ENCODE measurements at places on chromosomes 16 and 17.
A peak's percentile ranks its signal among the peaks of the same experiment; 100 is the strongest.

GRCh38 chr17:75417054-75417580, 11.6 kb upstream of the GRB2 start:
- no peak for DNase-seq

DNA sequence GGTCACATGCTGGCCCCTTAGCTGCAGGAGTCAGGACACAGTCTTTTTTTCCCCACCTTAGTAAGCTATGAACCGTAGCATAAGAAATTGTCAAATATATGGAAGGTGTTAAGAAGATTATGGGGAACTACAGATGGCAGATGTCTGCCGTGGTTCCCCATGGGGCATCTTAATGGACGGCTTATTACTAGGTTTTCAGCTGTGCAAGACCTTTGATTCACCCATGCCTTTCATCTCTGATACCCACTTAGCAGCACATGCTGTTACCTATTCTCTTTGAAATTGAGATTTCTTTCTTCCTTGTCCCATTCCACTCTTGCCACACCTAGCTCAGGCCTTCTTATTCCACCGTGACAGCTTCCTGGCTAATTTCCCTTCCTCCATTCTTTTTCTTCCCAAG, 70.7 kb downstream of the RPTOR start:
- no peak for DNase-seq

- DNase-seq, result no peak
Observed at GRCh38 chr17:62712171-62712581, 84.7 kb downstream of the MRC2 start.

DNA sequence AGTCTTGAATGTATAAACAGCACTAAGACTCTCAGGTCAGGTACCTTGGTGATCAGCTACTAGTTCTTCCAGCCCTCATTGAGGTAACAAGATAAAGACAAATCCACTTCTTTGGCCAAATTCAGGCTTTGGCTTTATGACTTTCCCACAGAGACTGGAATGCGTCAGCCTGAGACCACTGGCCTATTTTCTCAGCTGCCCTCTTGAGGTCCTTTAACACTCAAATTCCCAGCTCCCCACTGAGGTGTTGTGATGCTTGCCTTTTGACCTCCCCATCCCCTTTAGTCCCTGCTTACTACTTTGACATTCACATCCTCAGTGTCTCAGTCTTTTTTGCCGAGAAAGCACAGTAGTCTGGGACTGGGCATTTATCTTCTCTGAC, 10.6 kb downstream of the TNFAIP1 start:
- no peak for DNase-seq

- no peak for DNase-seq
Observed at GRCh38 chr17:50977487-50978159, 111.5 kb upstream of the TOB1 start.

DNA sequence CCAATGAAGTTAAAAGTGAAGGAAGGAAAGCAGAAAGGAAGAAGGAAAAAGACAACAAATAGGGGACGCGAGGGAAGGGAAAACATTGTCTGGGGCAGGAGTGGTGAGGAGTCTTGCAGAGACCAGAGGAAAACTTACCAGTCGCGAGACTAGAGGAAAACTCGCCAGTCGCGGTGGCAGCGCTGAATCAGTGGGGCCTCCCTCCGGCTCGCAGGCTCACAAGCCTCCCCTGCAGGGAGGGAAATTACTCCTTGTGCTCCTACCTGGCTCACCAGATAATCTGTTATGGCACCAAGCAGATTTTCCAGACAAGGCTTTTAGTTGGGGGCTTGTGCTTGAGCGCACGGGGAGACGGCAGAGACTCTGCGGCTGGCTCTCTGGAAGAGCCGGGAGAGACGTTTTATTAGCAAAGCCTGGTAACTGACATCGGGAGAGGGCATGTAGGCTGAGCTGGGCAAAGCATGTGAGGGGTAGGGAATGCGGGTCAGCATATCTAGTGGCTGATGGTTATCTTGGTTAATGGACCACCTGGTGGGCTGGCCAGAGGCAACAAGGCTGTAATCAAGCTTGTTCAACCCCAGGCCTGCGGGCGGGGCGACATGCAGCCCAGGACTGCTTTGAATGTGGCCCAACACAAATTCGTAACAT, 37.1 kb downstream of the LCMT1 start:
- DNase-seq, result peak; percentile 56

GRCh38 chr17:63153488-63153887, 187.5 kb downstream of the TANC2 start:
- no peak for DNase-seq

DNA sequence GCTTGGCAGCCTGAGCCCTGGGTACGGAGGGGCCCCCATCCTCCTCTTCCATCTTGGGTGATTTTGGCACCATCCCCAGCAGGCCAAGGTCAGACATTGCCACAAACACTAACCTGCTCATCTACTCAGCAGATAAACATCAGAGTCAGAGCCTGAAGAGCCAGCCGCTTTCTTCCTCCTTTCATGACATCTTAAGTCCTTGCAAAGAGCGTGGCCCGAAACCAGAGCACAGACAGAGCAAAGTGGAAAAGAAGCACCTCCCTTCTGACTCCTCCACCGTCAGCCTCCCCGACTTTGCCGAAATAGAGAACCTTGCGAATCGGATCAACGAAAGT, 60.4 kb upstream of the RPH3AL start:
- DNase-seq, result no peak

Data from HEK293T (cell line).